ENCODE measurements at places on chromosomes 2 and 18.

DNA sequence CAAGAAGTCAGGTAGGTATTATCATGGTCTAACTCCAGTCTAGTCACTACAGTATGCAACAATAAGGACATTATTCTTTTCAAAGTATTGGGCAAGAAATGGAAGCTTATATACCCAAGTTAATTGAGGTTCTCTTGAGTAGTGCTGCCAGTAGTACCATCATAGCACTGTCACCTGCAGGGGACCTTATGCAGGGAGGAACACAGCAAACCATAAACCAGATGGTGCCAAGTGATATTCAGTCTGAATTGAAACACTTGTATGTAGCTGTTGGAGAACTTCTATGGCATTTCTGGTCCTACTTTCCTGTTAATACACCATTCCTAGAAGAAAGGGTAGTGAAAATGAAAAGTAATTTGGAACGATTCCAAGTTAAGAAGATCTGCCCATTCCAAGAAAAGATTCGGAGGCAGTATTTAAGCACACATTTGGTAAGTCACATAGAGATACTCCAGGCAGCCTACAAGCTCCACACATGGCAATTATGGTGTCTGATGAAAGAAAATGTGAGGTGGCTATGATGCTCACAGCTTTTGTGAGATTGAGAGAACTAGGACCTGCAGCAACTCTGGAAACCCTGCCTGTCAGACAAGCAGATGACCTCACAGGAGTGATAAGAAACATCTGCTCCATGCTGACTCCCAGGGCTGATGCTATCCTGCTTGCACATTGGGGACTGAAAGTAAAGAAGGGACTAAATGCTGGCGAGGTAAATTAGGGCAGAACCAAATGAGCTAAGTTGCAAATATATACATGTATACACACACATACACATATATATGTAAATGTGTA lies 174.7 kb downstream of the MC4R start:
- no peak for DNase-seq

- DNase-seq, result no peak
Measured at GRCh38 chr2:147792966-147793617, 51.7 kb upstream of the ACVR2A start.

- DNase-seq, result no peak
Measured at GRCh38 chr2:220300806-220301205, 673.4 kb downstream of the SLC4A3 start.

DNA sequence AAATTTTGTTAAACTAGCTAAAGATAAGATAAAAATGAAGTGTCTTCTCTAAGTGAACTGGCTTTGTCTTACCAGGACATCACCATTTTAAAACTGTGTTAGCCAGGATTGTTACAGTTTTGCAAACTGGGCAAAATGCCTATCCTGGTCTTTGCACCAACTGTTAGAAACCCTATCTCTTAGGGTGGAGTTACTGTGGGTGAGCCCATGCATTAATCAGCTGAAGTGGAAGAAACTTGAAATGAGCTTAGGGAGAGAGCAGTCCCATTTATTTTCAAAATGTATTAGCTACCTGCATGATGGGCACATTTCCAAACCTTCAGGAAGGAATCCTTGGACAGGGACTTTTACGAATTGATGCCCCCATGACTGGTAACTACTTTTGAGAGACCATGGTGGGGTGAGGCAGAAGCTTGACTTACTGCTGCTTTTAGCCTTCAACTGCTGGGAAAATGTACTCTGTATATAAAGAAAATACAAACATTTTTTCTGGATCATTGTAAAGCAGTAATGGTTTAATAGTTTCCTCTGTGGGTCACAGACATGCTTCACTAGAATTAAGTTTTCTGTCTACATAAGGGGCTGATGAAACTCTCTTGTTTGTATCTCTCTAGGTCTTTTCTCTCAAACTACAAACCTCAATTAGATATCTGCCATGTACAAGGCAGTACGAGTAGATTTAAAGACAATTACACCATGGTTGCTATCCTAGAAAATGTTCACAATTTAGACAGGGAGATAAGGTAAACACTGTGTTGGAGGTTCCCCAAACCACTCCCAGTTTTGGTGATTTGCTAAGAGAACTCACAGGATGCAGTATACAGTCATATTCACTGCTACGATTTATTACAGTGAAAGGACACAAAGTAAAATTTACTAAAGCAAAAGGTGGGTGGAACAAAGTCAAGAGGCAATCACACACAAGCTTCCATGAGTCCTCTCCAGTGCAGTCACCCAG lies 321.4 kb upstream of the MMADHC start:
- DNase-seq, result no peak

- no peak for DNase-seq
Measured at GRCh38 chr2:19540739-19541525, 182.5 kb upstream of the OSR1 start.

DNA sequence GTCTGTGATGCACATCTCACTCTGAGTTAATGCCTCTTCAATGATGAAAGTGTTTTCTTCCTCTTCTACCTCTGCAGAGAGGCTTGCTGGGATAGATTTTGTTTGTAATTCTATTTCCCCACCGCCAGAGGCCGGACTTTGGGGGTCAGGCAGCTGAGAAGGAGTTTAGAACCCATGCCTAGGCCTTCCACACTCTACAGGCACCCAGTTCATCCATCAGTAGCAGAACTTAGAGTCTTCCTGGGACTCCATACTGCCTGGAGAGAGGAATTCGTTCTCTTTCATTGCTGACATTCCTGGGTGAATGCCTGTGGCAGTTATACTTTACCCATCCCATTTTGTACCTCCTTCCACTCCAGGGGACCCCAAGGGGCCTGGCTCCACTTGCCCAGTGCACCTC lies 9.1 kb downstream of the TPRKB start:
- no peak for DNase-seq

GRCh38 chr18:41391616-41392595 lies 563.1 kb upstream of the PIK3C3 start:
- DNase-seq, result no peak

- DNase-seq, result no peak
Measured at GRCh38 chr2:18926631-18927524, 337.5 kb upstream of the NT5C1B start.

- no peak for DNase-seq
Measured at GRCh38 chr2:26982102-26982742, 11.8 kb downstream of the MAPRE3 start.

- DNase-seq, result no peak
Measured at GRCh38 chr2:152566728-152567069, 150.6 kb downstream of the PRPF40A start.

DNA sequence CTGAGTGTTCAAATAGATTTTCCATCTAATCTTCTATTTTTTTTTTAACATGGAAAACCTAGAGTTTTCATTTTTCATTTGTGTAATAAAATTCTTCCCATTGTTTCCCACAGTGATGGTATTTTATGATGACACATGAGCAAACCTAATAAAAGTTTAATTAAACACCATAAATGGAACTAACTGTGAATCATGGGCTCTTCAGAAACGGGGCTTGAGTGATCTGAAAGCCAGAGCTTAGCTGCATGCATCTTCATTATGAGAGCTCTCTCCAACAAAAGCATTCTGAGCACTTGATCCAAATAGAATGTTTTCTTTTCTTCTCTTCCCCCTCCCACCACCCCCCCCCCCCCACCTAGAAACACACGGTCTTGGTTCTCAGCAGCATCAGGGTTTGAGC lies 82.1 kb upstream of the REV1 start:
- no peak for DNase-seq
